NCI-H524 treated with DMSO at 0.1 percent for 48 hours (cell line): ENCODE measurements at places on chromosomes 1 and 21.

- peak; percentile 13 for DNase-seq
Observed at GRCh38 chr1:160963521-160963920, 8.9 kb upstream of the ITLN2 start.

GRCh38 chr21:14244911-14245310 lies 29.0 kb downstream of the RBM11 start:
- DNase-seq = no peak

GRCh38 chr1:29657816-29658215 lies 421.5 kb downstream of the PTPRU start:
- DNase-seq = no peak

DNA sequence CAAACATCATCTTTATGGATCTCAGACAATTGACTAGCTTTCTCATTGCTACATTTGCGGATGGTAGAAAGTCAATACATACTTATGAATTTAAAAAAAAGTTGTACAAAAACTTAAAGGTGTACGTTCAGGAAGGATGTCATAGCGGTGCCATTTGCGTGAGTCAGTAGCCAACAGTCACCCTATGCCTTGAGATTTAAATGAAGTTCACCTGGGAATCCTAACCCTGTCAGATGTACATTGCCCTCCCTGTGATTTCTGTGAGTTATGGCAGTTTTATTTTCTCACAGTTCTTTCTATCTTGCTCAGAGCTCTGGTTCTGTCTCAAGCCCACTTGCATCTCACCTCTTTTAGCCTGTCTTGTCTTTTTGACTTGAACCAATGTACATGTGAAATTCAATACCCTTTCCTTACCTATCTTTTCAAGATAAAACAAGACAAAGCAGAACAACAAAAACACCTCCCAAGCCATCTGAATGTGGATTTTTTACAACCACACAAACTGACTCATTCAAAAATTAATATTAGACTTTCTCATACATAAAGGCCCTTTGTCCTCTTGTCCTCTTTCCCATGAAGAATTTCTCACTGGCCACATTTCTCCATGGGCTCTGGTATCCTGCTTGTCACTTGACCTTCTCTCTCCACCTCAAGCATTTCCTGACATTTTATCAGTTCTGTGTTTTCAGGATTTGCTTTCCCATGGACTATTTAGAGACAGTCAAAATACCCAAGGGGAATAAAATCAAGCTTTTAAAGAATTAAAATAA lies 25.3 kb upstream of the ZNF697 start:
- no peak for DNase-seq

DNA sequence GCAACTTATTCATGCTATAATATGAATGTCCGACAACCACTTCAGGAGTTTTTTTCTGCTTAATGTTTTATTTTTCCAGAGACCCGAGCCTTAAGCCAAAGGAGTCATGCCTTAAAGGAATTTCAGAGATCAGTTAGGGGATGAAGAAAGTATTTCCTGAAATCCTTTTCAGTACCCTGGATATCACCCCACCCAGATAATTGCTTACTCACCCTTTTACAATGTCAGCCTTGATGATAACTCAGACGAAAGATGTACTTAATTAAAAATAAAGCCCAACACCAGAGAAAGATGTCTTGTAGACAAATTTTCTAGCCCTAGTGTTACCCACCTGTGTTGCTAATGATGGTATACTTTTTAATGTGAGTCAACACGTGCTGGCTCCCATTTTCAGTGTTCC lies 124.1 kb downstream of the XCL2 start:
- no peak for DNase-seq

GRCh38 chr1:53842347-53842746 lies 4.3 kb upstream of the NDC1 start:
- DNase-seq = no peak

DNA sequence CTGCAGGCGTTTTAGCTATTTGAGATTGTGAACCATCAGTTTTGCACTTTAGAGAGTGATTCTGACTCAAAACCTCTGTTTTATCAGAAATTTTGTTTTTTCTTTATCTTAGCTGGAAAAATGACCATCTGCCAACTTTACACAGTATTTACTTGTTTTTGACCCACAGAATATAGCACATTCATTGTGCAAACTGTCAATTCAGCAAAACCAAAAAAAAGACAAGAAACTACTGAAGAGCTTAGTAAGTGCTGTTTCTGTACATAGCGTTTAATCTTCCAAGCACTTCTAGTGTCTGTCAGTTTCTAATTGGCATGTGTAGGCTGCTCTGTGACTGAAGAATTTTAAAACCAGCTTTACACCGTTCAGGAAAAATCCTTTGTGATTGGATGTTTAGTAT lies 76.0 kb upstream of the VANGL1 start:
- DNase-seq = no peak

DNA sequence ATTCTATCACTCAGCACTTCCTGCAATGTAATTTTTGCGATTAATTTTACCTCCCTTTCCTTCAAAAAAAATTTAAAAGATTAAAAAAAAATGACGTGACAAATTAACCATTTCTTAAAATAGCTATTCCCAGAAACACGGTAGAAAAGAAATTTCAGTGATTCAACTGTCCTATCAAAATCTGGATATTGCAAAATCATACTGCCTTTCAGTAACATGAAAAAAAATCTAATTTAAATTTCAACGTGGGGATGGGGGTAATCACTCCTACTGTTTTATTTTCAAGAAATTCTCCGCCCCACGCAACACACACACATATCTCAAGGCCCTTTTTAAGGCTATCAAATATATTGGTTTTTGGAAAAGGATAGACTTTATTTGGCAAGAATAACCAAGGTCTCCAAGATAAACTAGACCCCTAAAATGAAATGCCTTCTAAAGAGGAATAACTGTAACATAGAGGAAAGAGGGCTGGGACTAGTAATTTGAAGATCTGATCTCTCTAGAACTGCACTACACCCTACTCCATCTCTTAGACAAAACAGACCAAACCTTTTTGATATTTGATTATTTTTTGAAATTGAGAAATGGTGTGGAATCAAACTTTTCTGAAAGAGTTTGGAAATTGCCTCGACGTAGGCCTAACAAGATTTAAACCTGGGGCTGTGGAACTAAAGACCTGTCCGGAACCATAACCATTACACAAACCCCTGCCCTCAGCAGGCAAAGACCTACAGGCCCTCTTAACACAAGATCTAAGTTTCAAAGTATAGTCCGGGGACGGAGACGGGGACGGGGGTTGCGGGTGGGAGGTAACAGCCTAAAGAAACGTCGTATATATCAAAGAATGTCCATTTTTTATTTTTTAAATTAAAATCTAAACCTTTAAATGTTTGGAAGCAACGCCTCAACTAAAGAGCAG lies 941 bp downstream of the ARNT start:
- DNase-seq = peak; percentile 14

DNA sequence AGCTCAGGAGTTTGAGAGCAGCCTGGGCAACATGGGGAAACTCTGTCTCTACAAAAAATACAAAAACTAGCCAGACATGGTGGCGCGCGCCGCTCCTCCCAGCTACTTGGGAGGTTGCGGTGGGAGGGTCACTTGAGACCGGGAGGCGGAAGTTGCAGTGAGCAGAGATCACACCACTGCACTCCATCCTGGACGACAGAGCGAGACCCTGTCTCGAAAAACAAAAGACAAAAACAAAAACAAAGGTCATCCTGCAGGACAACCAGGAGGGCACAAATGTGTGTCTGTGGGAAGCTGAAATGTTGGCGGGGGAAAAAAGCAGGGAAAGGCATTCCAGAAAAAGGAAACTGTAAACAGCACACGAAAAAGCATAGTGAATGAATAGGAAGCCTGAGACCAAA lies 104.1 kb upstream of the HNRNPU start:
- no peak for DNase-seq

DNA sequence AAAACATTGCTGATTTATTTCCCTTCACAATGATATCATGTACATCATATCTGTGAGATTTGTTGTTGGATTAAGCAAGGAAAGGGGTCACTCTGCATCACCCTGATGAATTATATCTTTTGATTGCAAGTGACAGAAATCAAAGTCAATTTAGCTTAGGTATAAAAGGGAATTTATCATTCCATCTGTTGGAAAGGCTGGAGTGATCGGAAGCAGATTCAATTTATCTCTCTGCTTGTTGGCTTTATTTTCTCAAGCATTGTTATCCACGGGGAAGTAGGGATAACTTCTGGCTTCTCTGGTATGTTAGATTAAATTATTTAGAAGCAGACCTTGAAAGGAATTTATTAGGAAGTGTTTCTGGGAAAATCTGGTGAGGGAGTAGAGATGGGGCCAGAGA lies 226.6 kb downstream of the PTGER3 start:
- no peak for DNase-seq

DNA sequence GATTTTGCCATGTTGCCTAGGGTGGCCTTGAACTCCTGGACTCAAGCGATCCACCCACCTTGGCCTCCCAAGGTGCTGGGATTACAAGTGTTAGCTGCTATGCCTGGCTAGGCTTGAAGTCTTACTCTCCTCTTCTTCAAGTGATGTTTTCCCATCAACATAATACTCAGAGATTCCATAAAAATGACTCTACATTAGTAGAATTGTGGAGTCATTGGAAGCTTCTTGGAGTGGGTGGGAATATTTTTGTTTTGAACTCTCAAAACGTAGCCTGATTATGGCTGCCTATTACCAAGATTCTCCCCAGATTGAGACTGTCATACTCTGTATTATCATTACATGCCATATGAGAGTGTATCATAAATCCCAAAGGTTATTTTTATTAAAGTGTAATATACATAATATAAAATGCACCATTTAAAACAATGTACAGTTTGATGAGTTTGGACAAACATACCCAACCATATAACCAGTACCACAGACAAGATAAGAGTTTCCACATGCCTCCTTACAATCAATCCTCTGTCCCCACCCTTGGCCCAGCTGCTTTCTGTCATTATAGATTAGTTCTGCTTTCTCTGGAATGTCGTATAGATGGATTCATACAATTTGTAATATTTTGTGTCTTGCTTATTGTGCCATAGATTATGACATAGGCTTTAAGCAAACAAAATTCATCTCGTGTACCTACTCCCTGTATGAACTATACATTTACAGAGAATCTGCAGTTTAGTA lies 8.0 kb upstream of the DNM3 start:
- DNase-seq = no peak

- no peak for DNase-seq
Observed at GRCh38 chr21:33976082-33977016, 60.7 kb upstream of the ATP5PO start.

DNA sequence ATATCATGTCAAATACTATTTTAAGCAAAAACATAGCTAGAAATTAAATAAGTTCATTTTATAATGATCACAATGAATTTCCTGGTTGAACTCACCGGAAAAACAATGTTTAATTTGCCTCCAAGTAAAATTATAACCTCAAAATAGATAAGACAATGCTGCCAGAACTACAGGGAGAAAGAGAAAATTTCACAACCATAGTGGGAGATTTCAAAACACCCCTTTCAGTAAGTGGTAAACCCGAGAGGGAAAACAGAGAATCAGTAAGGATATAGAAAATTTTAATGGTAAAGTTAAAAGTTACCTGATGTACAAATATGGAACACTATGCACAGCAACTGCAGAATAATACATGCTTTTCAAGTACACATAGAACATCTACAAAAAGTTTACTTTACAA lies 43.2 kb upstream of the PLA2G4A start:
- DNase-seq = no peak

- DNase-seq = no peak
Observed at GRCh38 chr1:229102741-229103391, 168.0 kb upstream of the RAB4A start.

GRCh38 chr1:35175098-35175576 lies 17.8 kb downstream of the SFPQ start:
- no peak for DNase-seq

GRCh38 chr1:245067257-245067656 lies 87.5 kb upstream of the KIF26B start:
- DNase-seq = no peak

GRCh38 chr1:218135371-218135770 lies 149.7 kb upstream of the RRP15 start:
- DNase-seq = no peak

DNA sequence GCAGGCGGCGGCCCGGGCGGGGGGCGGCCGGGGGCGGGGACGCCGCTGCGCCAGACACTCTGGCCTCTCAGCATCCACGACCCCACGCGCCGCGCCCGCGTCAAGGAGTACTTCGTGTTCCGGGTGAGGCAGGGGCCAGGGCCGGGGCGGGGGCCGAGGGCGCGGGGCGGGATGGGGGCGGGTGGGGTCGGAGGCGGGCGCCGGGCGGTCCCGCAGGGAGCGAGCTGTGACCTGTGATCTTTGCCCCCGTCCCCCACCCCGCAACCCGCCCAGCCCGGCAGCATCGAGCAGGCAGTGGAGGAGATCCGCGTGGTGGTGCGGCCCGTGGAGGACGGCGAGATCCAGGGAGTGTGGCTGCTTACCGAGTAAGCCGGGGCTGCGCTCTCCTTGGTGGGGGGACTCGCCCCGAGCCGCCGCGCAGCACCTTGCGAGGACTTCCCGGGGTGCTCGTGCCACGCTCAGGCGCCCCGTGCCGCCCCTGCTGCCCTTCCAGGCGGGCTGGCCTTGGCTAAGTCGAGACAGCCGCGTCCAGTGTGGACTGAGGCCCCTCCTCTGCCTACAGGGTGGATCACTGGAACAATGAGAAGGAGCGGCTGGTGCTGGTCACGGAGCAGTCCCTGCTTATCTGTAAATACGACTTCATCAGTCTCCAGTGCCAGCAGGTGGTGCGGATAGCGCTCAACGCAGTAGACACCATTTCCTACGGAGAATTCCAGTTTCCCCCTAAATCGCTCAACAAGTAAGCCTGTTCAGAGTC lies 514 bp downstream of the TPRG1L start:
- no peak for DNase-seq

DNA sequence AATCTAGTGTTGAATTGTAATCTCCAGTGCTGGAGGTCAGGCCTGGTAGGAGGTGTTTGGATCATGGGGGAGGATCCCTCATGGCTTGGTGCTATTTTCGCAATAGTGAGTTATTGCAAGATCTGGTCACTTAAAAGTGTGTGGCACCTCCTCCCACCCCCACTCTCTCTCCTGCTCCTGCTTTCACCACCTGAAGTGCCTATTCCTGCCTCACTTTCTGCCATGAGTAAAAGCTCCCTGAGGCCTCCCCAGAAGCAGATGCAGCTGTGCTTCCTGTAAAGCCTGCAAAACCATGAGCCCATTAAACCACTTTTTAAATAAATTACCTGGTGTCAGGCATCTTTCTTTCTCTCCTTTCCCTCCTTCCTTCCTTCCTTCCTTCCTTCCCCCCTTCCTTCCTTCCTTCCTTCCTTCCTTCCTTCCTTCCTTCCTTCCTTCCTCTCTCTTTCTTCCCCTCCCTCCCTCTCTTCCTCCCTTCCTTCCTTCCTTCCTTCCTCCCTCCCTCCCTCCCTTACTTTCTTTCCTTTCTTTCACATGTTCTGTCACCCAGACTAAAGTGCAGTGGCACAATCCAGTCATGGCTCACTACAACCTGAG lies 172.4 kb downstream of the C1orf21 start:
- no peak for DNase-seq

GRCh38 chr1:93155335-93155734 lies 24.9 kb downstream of the TMED5 start:
- no peak for DNase-seq

DNA sequence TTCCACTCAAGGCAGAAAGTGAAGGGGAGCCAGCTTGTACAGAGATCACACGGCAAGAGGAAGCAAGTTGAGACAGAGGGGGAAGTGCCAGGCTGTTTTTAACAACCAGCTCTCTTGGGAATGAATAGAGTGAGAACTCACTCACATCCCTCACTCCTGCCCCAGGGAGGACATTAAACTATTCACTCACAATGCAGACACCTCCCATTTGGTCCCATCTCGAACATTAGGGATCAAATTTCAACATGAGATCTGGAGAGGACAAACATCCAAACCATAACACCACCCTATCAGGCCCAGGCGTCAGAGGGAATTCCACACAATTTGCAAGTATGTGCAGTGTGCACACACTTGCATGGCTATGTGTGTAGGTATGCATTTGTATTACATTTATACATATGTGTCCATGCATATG lies 62.7 kb downstream of the DMAP1 start:
- no peak for DNase-seq
